ENCODE measurements at places on chromosomes 3 and 15.

DNA sequence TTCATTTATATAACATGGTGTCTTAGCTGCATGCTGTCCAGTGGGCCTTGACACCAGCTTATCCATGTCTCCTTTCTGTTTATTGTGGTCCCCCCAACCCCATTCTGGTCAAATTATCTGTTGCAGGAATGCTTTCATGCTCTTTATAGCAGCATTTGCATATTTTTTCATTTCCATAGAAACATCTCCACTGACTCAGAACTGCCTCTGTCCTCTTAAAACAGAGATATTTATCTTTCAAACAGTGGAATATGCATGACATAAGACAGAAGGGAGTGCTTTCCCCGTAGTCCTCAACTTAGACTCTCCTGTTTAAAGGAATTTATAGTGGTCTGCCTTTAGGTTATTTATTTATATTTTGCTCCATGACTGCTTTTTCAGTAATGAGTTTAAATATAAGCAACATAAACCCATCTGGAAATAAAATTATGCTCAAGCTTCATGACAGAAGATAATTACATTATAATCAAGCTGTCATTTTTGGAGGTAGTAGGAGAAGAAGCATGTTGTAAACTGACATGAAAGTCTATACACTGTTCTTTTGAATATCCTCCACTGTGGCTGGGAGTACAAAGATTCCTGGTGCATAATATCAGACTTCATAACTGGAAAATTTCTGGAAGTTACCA lies 179.5 kb upstream of the CD96 start:
- DNase-seq = no peak

- DNase-seq = peak; percentile 21
Observed at GRCh38 chr3:141401573-141402475, 33.5 kb downstream of the ZBTB38 start.

DNA sequence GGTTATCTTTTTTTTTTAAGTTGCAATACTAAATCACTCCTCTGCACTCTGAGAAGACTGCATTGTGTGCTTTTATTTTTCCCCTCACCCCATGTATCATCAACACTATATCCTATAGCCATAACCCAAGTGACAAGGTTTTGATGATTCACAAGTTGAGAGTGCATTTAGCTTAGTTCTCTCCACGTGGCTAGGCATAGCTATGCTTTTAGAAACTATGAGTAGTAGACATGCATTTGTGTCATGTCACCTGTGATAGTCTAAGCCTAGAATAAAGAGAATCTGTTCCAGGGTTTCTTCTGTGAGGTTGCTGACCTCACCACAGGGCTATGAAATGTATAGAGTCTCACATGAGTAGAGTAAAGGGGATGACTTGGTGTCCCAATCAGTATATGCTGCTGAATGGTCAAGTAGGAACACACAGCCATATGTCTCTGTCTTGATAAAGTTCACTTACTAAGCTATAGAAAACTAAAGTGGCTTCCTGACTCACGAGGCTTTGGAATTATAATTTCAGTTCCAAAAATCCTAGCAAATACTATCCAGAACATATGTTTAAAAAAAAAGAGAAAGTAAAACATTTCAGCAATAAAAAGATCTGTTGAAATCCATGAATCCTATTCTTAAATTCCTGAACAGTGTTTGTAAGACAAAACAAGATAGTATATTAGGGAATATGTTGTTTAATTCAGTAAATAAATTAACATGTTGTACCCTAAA lies 206.3 kb downstream of the LSAMP start:
- DNase-seq = no peak

DNA sequence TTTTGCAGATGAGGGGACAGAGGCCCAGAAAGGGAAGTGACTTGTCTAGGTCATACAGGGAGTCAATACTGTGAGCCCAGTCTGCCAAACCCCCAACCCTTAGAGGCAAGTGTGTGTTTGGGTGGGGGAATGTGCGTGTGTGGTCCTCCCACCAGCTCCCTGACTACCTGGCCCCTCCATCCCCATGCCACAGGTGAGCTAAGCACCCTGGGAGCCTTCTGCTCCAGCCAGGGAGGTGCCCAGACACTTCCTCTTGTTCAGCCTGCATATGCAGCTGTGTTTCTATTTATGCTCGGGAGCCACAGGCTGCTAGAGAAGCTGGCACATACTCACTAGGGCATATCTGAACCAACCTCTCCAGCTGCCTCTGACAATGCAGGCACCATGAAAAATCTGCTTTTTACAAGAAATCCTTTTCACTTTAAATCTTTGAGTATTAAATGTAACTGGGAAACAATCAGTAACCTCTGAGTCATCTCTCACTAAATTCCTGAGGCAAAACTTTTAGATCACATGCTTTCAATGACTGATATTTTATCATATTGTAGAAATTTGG lies 20.7 kb downstream of the TBC1D2B start:
- peak; percentile 9 for DNase-seq

- no peak for DNase-seq
Observed at GRCh38 chr3:138646513-138646912, 37.9 kb downstream of the FAIM start.

DNA sequence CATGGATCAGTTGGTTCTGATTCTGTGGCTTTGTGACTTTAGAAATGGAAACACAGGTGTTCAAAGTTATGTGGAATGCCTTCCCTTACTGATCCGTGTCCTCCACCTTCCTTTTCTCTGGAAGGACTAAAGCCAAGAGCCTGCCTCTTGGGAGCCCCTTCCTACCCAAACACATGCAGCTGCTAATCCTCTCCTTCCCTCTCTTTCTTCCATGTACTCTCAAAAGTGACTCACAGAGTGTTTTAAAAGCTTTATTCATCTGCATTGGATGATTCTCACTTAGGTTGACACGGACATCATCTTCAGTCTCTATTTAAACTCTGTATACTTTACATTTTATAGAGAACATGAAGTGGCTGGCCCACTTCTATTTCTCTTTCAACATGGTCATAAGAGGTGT lies 856.5 kb upstream of the ARPP21 start:
- DNase-seq = no peak

DNA sequence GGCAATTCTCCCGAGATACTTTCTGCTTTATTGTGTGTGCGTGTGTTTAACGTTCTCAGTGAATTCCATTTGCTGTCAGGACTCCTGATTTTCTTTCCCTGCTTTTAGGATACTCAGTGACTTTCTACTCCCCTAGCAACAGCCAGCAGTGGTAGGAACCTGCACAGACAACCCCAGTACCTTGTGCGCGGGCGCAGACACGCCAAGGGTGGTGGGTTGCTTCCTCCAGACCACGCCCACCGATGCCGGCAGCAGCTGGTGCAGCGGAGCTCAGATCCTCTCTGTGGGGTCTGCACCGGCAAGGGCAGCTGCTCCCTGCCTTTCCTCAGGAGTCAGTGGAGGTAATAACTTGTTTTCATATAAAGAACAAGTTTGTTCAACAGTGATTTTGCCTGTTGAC lies 225.1 kb upstream of the NDN start:
- DNase-seq = no peak
